ENCODE measurements at places on chromosomes 11 and 22. TPM values are rescaled to one million over a fixed set of nuclear protein-coding genes. Genes with fewer than 3 reads are reported as not detected.

Gene NPAS4
- not detected for total RNA-seq

Gene GLYAT
- total RNA-seq = not detected

Gene APOL4
- not detected for total RNA-seq

Gene GRAP2
- 128 TPM for total RNA-seq

Gene PDGFD
- 3.6 TPM for total RNA-seq

DNA sequence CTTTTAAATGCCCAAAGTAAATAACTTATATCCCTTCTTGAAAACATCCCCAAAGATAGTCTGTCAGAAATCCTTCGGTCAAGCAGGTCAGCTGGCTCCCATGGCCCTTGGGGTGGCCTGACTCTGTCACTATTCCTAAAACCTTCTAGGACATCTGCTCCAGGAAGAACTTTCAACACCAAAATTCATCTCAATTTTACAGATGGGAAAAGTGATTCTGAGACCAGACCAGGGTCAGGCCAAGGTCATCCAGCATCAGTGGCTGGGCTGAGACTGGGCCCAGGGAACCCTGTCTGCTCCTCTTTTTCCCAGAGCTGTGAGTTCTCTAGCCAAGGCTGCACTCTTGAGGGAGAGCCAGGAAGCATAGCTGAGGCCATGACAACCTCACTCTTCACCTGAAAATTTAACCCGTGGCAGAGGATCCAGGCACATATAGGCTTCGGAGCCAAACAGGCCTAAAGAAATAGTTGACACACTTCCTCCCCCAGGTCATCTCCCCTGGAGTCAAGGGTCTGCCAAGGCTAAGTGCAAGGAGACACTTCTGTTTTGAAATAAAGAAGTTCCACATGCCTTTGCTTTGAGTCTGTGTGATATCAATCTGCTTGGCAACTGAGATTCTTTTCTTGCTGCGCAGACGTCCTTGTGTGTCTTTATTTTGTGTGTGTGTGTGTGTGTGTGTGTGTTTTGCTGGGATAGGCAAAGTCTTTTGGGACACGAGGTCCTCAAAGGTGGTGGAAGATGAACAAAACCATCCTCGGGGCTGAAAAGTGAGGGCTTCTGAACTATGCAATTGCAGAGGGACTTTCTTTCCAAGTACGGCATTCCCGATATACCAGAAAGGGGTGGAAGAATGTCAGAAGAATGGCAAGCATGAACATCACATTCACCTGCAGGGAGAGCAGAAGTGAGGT, 16.8 kb upstream of the PRG2 start:
- no peak for DNase-seq

DNA sequence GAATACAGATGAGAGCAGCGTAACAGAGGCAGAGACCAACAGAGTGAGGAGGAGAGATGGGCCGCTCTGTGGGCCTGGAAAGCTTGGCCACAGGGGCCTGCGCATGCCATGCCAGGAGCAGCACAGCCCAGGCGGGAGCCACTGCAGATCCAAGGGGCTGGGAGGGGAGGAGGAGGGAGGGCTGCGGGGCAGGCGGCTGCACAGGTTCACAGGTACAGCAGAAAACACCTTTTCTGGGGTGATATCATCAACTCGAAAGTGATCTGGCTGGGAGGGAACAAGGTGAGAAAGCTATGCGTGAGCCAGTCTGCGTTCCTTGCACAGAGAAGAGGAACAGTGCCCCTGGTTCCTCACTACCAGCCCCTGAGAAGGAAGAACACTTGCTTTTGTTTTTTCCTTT, 14.8 kb downstream of the VPS37C start:
- DNase-seq = no peak

- DNase-seq = no peak
These were observed 17.1 kb upstream of the VWA5A start for GRCh38 chr11:124098141-124098540.

DNA sequence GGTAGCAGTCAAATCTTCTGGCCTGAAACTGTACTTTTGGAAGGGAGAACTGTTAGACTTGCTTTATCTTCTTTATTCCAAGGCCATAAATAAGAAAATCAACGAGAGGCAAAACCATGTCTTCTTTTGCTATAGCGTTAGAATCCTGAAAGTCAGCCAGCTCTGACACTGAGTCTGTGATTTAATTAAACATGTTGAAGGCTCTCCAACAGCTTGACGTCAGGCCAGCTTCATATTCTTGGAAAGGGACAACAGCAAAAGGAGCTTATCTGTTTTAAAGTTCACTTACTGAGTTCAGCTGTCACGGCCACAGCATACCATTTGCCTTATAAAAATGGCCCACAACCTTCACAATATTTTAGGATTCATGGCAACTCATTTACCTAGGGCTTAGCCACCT, 131.0 kb upstream of the LDLRAD3 start:
- DNase-seq = no peak

DNA sequence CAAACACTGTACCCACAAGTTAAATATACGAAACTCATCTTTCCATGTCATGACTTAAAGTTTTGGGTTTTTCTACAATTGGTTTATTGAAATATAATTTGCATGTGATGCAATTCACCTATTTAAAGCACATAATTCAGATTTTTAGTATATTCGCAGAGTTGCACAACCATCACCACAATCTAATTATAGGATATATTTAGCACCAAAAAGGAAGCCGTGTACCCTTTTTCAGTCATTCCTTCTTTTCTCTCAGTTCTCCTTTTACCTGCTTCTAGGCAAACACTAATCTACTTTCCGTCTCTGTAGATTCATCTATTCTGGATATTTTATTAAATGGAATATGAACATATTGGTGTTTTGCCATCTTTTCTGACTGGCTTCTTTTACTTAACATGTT, 1458.1 kb upstream of the TENM4 start:
- no peak for DNase-seq

- no peak for DNase-seq
These were observed 77.7 kb downstream of the LINC01488 start for GRCh38 chr11:69559181-69559580.

Measured in naive thymus-derived CD4-positive, alpha-beta T cell (primary cell).